H1 (cell line): ENCODE measurements at places on chromosomes 16 and 17. TPM values are rescaled to one million over a fixed set of nuclear protein-coding genes. Genes with fewer than 3 reads are reported as not detected.

Gene DDX19B
- 42.7 and 46.6 TPM in 2 replicates for total RNA-seq

Gene GOT2
- total RNA-seq: 218 and 223 TPM in 2 replicates

Gene HOXB7
- not detected in 2 replicates for total RNA-seq

Gene PVALEF
- not detected in 2 replicates for total RNA-seq

Gene SPATA22
- not detected in 2 replicates for total RNA-seq

Gene ATP2A1
- total RNA-seq: 2.4 and 3.0 TPM in 2 replicates

Gene RUNDC3A
- 6.1 and 6.4 TPM in 2 replicates for total RNA-seq

Gene TBC1D3E
- not detected in 2 replicates for total RNA-seq

Gene EVI2B
- not detected in 2 replicates for total RNA-seq

Gene LRRC75A
- 7.2 and 9.9 TPM in 2 replicates for total RNA-seq

Gene DLG4
- 43.1 and 45.9 TPM in 2 replicates for total RNA-seq

Gene PIPOX
- 55.5 and 57.2 TPM in 2 replicates for total RNA-seq
